ENCODE measurements at places on chromosomes 6 and 20. TPM values are rescaled to one million over a fixed set of nuclear protein-coding genes. Genes with fewer than 3 reads are reported as not detected.

- H3K27ac ChIP-seq = no peak overlapping the region
- DNase-seq = no peak
- no peaks in the 10 kb centered on the region for H3K36me3 ChIP-seq
These were observed 63.6 kb upstream of the SYNDIG1 start for GRCh38 chr20:24405810-24406209.

DNA sequence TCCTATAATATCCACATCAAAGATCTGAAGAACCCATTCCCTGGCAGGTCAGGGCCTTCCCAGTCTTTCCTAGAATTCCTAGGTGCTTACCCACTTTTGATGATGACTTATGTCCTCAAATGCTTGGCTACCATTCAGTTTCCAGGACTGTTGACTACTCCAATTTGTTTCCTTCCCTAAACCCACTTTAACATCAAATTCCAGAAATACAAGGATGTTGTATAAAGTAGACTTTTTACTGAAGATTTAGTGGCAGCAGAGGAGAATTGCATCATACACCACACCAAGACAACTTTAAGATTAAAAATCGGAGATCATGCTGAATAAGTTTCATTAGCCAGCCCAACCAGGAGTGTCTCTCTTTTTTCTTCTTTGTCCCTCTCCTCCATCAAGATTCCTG lies 203.3 kb upstream of the LAMP5 start:
- no peaks in the 10 kb centered on the region for H3K36me3 ChIP-seq
- no peaks in the 10 kb centered on the region for H3K4me1 ChIP-seq
- H3K27me3 ChIP-seq = no peaks in the 10 kb centered on the region

DNA sequence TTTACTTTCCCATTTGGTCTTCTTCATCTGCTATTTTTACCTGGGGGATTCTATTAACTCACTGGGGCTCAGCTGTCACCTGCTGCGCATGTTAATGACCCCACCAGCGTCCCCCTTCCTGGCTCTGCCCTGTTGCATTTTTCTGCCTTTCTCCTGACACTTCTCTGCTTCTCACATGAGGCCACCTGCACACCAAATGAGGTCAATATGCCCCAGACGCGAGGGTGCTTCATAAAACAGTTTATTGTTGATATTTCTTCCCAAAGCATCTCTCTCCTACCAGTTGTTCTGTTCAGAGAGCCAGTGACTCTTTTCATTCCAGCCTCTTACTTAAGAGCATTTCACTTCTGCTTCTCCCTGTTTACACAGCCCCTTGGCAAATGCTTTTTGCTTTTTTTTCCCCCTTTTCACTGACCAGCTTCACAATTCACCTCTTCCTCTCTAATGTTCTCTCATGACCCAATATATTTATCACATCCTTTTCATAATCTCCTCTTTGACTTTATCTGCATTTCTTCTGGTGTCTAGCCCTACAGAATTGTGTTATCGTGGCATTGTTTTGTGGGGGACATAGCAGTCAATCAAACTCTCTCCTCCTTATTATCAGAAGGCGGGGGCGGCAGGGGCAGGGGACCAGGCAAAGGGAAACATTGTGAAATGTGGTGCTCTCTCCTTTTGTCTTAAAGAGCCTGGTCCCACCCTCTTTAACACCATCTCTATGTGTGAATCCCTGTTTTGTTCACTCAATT lies 545.8 kb upstream of the CITED2 start:
- peak overlapping the region; percentile 10 for H3K4me3 ChIP-seq
- no peak overlapping the region for H3K27ac ChIP-seq
- H3K27me3 ChIP-seq = no peaks in the 10 kb centered on the region
- peaks cover 17% of the 10 kb centered on the region for H3K4me1 ChIP-seq
- no peaks in the 10 kb centered on the region for H3K36me3 ChIP-seq

DNA sequence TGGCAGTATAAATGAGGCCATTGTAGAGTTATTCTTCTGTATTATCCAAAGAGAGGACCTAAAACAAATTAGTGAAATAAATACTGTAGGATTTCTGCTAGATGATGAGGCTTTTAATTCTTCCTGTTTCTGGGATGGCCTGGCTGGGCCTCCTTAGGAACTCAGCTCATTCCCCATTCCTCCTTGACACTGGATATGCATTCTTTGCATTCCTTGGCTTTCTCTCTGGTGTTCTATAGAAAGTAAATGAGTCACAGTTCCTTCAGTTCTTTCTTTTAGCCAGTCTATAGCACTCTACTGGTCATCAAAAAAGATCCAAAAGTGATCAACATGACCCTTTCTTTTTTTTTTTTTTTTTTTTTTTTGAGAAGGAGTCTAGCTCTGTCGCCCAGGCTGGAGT lies 8.6 kb downstream of the OR10C1 start:
- H3K36me3 ChIP-seq = no peaks in the 10 kb centered on the region
- no peaks in the 10 kb centered on the region for H3K4me1 ChIP-seq
- no peak overlapping the region for H3K27ac ChIP-seq
- DNase-seq = no peak
- H3K4me3 ChIP-seq = no peak overlapping the region

DNA sequence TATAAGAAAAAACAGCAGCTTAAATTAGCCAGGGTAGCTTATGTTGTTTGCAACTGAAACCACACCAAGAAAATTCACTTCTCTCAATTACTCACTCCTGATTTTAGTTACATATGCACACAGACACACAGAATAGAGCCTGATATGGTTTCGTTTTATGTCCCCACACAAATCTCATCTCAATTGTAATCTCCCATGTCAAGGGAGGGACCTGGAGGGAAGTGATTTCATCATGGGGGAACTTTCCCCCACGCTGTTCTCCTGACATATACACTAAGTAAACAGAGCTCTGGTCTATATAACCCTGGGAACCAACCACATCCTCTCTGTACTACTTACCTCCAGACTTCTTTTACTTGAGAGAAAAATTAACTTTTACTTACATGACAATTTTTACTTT lies 9.8 kb downstream of the OR12D1 start:
- H3K36me3 ChIP-seq = no peaks in the 10 kb centered on the region
- no peak overlapping the region for H3K4me3 ChIP-seq
- no peaks in the 10 kb centered on the region for H3K27me3 ChIP-seq
- H3K27ac ChIP-seq = no peak overlapping the region
- no peaks in the 10 kb centered on the region for H3K4me1 ChIP-seq

DNA sequence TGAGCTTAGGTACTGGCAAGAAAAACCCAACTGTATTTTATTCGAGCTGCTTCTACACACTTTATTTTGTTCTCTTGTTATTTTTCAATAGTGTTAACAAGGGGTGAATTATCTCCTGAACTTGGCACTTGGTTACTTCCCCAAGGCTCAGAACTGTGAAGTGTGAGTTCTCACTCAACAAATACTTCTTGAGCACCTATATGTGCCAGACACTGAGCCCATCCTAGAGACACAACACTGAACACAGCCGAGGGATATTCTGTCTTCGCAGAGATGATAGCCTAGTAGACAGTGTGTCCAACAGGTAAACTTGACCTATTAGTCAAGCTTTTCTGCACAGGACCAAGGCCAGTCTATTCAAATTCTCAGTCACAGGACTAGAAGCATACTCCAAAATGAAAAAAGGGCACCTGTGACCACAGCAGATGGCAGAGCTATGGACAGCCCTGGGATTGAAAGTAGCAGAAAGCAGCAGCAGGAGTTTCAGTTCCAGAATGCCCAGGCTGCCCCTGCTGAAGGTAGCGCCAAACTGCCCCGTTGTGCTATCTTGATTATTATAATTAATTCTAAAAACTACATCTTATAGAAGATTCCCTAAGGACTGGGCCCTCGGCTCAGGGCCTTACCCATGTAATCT lies 77.8 kb upstream of the TAB2 start:
- no peak overlapping the region for H3K27ac ChIP-seq
- no peak overlapping the region for H3K4me3 ChIP-seq
- peaks cover 5% of the 10 kb centered on the region for H3K4me1 ChIP-seq
- H3K36me3 ChIP-seq = no peaks in the 10 kb centered on the region
- DNase-seq = no peak

GRCh38 chr20:21031666-21032065 lies 74.5 kb downstream of the LINC00237 start:
- peaks cover 19% of the 10 kb centered on the region for H3K27me3 ChIP-seq
- no peak for DNase-seq
- no peaks in the 10 kb centered on the region for H3K36me3 ChIP-seq
- H3K4me3 ChIP-seq = no peak overlapping the region
- H3K4me1 ChIP-seq = no peaks in the 10 kb centered on the region

DNA sequence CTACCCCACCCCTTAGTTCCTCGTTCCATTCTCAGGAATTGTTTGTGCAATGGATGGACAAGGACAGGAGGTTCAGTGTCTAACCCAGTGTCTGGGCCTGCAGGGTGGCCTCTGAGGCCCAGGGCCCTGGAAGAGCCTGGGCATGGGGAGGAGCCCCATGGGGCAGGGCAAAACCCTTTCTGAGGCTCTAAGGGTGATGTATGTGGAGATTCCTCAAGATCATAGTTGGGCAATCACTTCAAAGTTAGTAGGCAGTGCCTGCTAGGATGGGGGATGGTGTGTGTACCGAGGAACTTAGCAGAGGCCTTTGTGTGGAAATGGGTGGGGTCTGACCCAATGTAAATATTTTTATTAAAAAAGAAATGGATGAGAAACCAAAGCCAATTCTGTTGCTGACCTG lies 6.7 kb upstream of the C2 start:
- DNase-seq = no peak
- H3K27ac ChIP-seq = peak overlapping the region; percentile 35
- H3K4me1 ChIP-seq = peaks cover 11% of the 10 kb centered on the region
- H3K4me3 ChIP-seq = no peak overlapping the region
- no peaks in the 10 kb centered on the region for H3K27me3 ChIP-seq
- H3K36me3 ChIP-seq = no peaks in the 10 kb centered on the region

GRCh38 chr6:120826253-120826652 lies 508.0 kb downstream of the TBC1D32 start:
- no peak for DNase-seq
- H3K4me3 ChIP-seq = no peak overlapping the region
- H3K27ac ChIP-seq = no peak overlapping the region
- H3K4me1 ChIP-seq = no peaks in the 10 kb centered on the region
- H3K27me3 ChIP-seq = no peaks in the 10 kb centered on the region

- H3K27ac ChIP-seq = no peak overlapping the region
- no peak overlapping the region for H3K4me3 ChIP-seq
- no peaks in the 10 kb centered on the region for H3K27me3 ChIP-seq
- DNase-seq = peak; percentile 44
These were observed 119.6 kb downstream of the SCML4 start for GRCh38 chr6:107704347-107705013.

DNA sequence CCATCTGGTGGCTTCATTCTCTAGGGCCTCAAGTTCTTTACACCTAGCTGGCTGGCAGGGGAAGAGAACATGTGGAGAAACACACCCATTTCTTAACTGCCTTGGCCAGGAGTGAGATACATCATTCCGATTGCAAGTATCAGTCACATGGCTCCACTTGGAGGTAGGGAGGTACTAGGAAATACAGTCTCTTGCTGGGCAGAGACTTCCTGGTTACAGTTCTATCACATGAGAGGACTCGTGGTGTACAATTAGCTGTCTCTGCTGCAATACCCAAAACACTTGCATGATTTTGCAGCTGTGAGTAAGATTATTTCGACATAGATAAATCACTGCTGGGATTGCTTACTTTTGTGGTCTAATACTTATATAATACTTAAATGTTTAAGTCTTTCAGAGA lies 51.1 kb downstream of the GTF2H5 start:
- no peaks in the 10 kb centered on the region for H3K27me3 ChIP-seq
- no peaks in the 10 kb centered on the region for H3K4me1 ChIP-seq
- no peak overlapping the region for H3K4me3 ChIP-seq
- no peak for DNase-seq
- peak overlapping the region; percentile 16 for H3K27ac ChIP-seq

GRCh38 chr20:533526-533925 lies 10.1 kb downstream of the CSNK2A1 start:
- peaks cover 49% of the 10 kb centered on the region for H3K4me1 ChIP-seq
- H3K27ac ChIP-seq = no peak overlapping the region
- no peak for DNase-seq
- no peak overlapping the region for H3K4me3 ChIP-seq
- H3K27me3 ChIP-seq = no peaks in the 10 kb centered on the region

DNA sequence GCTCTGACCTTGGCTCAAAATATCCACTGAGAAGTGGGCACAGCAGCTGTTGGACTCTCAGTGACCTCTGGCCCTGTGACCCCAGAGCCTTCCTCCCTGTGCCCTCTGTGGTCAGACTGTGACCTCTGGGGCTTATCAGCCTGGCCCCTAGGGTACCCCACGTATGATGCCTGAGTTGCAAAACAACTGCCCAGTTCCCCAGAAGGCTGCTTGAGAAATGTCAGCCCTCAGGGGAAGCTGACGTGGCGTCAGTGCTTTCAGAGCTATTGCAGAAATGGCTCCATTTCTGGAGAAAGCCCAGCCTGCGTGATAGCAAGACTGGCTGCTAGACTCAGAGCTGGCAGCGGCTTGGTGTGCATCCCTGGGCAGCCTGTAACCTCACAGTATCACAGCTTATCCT lies 31.5 kb upstream of the TGM2 start:
- H3K36me3 ChIP-seq = no peaks in the 10 kb centered on the region
- H3K27me3 ChIP-seq = no peaks in the 10 kb centered on the region
- DNase-seq = no peak
- no peak overlapping the region for H3K4me3 ChIP-seq
- H3K4me1 ChIP-seq = peaks cover 50% of the 10 kb centered on the region

DNA sequence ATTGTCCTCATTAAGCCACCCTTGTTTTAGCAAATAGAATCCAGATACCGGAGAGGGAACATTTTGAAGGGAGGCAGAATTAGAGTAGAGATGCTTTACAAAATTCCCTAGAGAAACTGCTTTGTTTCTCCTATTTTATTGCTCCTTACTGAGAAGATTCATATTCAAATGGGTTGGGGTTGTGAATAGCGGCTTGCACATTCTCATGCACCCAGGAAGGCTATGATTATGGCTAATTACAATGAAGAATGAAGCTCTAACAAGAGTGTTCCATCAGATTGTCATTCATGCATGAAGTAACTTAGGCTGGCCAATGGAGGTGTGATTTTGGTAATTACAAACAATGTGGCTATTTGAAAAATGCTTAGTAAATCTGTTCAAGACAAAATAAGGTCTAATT lies 129.6 kb downstream of the PACRG start:
- no peak overlapping the region for H3K4me3 ChIP-seq
- H3K27me3 ChIP-seq = no peaks in the 10 kb centered on the region
- H3K36me3 ChIP-seq = no peaks in the 10 kb centered on the region
- H3K4me1 ChIP-seq = no peaks in the 10 kb centered on the region
- no peak overlapping the region for H3K27ac ChIP-seq

GRCh38 chr6:47672816-47673215 lies 25.6 kb upstream of the ADGRF4 start:
- no peaks in the 10 kb centered on the region for H3K27me3 ChIP-seq
- H3K4me1 ChIP-seq = peaks cover 4% of the 10 kb centered on the region
- no peak overlapping the region for H3K4me3 ChIP-seq
- no peak for DNase-seq

GRCh38 chr6:97176468-97176867 lies 106.5 kb downstream of the MMS22L start:
- no peaks in the 10 kb centered on the region for H3K27me3 ChIP-seq
- H3K4me3 ChIP-seq = no peak overlapping the region
- no peaks in the 10 kb centered on the region for H3K4me1 ChIP-seq
- H3K27ac ChIP-seq = peak overlapping the region; percentile 40
- DNase-seq = no peak

Gene TRIM31
- polyA plus RNA-seq = not detected

Gene GPR6
- not detected for polyA plus RNA-seq

Gene PPT2
- 23.2 TPM for polyA plus RNA-seq

Gene MOG
- 0.10 TPM for polyA plus RNA-seq

Gene SALL4
- polyA plus RNA-seq = 21.8 TPM

Gene SPATA2
- polyA plus RNA-seq = 8.6 TPM

Gene PHACTR3
- polyA plus RNA-seq = 4.8 TPM

Gene MACROD2
- polyA plus RNA-seq = 6.1 TPM

Gene PDSS2
- 13.9 TPM for polyA plus RNA-seq

Gene SLC22A23
- polyA plus RNA-seq = 20.2 TPM

Data from left lung (tissue), 14 donors.